ENCODE measurements at places on chromosomes 13 and 19.
A peak's percentile ranks its signal among the peaks of the same experiment; 100 is the strongest.

- no peak for DNase-seq
These were observed 213.1 kb upstream of the TMTC4 start for GRCh38 chr13:100887729-100888151.

GRCh38 chr13:27607125-27607524 is 13.2 kb downstream of the LNX2 start:
- DNase-seq, result no peak

GRCh38 chr13:89750371-89750770 is 1597.1 kb upstream of the MIR17HG start:
- no peak for DNase-seq

GRCh38 chr13:48263196-48263595 is 30.2 kb downstream of the ITM2B start:
- no peak for DNase-seq

DNA sequence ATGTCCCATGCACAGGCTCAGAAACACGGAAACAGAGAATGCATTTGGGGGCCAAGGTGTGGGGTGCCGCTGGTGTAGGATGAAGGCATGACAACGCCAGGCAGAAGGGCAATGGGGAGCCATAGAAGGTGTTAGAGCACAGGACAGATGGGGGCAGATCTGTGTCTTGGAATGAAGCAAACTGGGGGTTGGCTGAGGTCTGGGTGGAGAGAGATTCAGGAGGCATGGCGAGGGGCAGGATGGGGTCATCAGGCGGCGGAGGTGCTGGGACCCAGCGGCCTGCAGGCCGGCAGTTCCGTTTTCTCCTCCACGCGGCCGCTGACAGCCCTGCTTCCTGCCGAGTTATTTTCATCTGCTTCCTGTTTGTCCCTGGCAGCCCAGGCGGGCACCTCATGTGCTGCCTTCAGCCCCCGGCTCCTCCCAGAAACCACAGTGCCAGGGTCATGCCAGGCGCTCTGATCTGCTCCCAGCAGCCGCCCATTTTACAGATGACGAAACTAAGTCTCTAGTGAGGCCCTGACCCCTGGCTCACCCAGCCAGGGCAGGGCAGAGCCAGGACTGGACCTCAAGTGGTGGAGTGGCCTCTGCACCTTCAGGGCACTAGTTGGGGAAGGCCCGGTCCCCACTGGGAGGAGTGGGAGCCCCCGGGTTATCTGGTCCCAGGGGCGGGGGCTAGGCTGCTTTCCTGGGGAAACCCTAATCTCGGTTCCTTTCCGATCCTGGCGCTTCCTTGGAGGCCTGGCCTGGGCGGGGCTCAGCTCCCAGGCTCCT is 2.2 kb downstream of the ARHGAP45 start:
- no peak for DNase-seq

DNA sequence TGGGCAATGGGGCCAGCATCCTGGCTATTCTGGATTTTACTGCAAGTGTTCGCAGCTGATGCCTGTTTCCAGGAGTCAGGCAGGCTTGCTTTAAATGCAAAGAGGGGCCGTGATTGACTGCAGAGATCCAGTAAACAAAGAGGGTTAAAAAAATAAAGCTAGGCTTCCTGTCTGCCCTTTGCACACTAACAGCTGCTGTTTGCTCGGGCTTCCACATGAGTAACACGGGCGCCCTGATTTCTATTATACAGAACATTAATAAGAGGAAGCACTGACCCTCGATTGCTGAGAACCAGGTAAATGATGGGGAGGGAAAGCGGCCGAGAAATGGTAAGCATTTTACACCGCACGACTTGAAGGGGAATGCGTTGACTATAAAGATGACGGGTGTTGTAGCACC is 254.2 kb upstream of the ZNF507 start:
- DNase-seq, result no peak

DNA sequence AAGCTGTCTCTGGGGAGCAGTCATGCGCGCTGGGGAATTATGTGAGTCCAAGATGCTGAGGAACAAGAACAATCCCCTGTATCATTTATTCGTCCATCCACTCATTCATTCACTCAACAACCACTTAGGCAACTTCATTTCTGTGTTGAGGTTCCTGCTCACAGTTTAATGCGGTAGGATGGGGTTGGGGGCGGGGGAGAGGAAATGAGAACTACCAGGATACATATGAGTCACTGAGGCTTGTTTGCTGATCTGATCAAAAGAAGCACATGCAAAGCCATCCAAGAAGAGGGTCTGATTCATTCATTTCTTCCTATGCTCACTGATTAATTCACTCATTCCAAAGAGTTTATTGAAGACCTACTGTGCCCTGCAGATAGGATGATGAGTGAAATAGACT is 20.9 kb downstream of the ZNF536 start:
- DNase-seq, result no peak

DNA sequence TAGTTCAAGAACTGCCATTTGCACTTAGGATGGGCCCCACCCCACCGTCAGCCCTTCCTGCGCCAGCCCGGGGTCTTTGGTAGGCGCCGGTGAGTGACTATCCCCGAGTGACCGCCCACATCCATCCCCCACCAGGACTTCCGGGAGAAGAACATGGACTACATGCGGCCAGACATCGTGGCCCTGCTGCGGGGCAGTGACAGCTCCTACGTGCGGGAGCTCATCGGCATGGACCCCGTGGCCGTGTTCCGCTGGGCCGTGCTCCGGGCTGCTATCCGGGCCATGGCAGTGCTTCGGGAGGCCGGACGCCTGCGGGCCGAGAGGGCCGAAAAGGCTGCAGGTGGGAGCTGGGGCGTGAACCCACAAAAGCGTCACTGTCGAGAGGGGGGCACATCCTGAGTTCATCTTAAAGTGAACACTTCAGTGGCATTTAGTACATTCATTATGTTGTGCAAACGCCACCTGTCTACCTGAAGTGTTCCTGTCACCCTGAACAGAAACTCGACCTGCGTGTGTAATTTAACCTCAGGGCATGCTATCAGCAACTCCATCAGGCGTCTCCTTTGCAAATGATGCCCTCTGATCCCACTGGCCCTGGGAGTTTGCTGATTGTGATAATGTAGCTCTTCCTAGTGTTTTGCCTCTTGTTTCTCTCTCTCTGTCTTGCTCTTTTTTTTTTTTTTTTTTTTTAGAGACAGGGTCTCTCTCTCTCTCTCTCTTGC is 42.4 kb upstream of the USE1 start:
- DNase-seq, result no peak

DNA sequence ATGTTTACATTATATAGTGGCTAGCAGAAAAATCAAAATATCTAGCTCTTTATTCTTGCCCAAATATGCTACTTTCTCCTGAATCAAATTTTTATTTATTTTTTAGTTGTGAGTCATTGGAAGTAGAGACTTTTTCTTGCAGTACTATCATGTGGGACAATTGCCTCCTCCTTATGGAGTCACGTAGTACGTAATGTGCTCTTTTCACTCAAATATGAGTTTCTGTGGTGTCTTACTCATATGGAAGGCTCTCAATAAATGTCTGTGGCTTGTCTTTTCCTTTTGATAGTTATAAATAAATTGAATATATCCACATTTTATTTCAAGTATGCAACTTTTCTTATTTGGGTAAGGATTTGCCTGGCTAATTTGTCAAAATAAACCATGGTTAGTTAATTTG is 1411.0 kb upstream of the SLC10A2 start:
- DNase-seq, result no peak

- DNase-seq, result peak; percentile 74
These were observed 131.8 kb upstream of the WASF3 start for GRCh38 chr13:26425443-26426358.

DNA sequence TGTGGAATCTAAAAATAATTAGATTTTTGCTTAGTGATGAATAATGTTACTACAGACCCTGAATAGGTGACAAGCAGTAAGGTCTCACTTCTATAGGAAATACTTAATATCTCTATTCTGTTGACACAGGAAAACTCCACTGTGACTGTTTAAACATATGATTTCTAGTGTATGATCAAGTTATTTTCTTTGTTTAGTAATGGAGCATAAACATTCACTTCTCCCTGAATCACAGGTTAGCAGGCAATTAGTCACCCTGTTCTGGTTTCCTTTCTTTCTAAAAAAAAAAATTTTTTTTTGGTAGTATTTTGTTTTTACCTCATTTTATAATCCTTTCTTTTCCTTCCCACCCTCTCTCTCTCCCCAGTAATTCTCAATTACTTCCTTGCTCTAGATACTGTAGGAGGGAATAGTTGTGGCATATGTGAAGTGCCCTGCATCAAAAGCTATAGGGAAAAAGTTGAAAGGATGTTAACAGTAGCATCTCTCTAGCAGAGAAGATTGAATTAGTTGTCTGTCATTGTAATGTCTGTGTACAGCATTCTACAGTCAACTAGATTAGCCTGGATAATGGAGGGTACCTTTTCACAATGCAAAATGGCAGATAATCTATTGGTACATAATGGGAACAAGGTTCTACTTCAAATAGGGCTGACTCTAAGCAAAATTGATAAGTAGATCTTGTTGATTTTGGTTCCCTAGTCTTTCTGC is 3.5 kb downstream of the HS6ST3 start:
- no peak for DNase-seq

DNA sequence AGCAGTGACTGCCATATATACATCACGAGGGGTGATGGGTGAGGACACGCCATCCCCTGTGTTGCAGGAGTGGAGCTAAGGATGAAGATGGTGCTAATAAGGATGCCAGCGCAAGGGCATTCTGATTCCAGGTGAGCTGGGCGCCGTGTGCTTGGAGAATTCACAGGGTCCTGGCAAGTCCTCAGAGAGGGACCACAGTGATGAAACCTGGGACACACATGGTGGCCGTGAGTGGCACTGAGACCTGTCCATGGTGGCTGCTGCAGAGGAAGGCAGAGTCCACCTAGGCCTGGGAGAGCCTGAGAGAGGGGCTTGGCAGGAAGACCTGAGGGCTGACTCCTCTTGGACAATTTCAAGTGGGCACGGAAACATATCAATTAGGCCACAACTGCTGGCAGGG is 65.2 kb downstream of the RFX2 start:
- no peak for DNase-seq

GRCh38 chr13:111874981-111875380 is 192.0 kb upstream of the SOX1 start:
- no peak for DNase-seq

- no peak for DNase-seq
These were observed 80.9 kb upstream of the ADGRE5 start for GRCh38 chr19:14300303-14300702.

GRCh38 chr13:33757713-33758112 is 60.2 kb upstream of the RFC3 start:
- no peak for DNase-seq

DNA sequence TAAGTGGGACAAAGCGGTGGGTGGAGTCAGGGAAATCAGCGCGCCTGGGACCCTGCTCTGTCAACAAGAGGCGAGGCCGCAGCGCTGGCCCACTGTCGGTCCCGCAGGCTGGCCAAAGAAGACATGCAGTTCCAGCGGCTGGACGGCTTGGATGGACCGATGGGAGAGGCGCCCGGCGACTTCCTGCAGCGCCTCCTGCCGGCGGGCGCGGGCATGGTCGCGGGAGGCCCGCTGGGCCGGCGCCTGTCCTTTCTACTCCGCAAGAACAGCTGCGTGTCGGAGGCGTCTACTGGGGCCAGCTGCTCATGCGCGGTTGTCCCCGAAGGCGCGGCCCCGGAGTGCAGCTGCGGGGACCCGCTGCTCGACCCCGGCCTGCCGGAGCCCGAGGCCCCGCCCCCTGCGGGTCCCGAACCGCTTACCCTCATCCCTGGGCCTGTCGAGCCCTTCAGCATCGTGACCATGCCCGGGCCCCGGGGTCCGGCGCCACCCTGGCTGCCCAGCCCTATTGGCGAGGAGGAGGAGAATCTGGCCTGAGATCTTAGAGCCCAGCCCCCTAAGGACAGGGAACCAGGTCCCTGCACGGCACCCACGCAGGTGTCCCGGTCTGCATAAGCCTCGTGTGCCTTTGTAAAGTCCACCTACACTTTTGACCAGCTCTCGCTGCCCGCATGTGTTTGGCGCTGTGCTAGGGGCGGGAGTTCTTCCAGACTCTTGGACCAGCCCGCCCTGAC is 6.1 kb downstream of the BEST2 start:
- DNase-seq, result peak; percentile 57

DNA sequence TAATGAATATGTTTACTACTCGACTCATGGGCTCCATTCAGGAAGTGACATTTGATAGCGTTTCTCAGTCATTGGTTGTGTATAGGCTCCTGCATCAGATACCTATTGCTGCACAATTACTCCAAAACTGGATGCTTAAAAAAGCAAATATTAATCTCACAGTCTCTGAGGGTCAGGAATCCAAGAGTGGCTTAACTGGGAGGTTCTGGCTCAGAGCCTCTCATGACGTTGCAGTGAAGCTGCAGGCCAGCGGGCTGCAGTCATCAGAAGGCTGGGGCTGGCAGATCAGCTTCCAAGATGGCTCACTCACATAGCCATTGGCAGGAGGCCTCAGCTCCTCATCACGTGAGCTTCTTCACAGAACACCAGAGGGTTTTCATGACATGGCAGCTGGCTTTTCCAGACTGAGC is 525.1 kb upstream of the NBEA start:
- DNase-seq, result peak; percentile 71

DNA sequence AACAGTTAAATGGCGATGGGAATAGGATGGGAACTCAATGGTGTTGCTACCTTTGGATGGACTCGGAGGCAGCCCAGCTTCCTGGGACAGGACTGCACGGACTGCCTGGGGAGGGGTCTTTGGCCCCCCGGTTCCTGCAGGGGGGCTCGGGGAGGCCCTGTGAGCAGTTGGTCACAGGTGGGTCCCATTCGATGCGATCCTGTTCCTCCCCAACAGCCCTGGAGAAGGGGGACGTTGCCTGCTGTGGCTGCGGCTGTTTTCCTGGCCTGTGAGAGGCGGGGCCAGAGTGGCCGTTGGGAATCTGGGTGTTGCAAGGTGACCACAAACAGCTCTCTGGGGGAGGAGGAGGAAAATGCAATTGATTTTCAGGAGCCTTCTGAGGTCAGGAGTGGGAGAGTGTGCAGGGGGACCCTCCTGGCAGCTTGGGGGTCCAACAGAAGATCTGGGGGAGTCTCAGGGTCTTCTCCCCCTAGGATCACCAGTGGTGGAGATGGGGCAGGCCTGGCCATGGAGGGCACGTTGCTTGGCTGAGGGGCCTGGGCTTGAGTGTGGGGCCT is 1.9 kb upstream of the PLPPR3 start:
- DNase-seq, result no peak

DNA sequence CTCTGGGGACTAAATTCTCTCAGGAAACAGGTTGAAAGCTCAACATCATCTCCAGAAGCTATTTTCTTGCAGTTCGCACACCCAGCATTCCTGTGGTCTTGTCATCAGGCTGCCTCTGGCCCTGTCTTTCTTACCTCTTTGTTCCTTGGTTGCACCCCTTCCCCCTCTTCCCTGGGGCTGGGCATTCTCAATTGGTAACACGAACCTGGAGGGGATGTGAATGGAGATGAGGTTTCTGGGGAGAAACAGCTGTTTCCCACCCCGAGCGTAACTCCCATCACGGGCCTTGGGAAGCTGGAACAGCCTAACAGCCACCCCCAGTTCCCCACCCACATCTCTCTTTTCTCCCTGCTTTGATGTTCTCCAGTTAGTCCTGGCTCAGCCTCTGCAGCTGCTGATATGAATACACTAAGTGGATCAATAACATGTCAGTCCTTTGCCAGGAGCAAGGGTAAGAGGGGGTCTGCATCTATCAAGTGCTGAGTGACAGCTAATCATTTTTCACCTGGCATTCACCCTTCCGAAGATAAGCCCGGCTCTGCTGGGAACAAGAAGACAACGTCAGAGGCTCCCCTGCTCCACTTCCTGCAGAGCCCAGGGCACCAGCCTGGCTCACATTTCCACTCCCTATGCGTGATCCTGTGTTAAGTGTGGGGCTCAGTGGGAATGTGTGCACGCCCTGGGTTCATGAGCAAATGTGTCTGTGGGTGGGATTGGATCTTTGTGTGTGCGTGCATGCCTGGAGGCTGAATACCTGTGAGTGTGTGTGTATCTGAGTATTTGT is 74.0 kb upstream of the KCTD15 start:
- no peak for DNase-seq
